SW 1271 (cell line): ENCODE measurements at places on chromosomes 7 and 10.

DNA sequence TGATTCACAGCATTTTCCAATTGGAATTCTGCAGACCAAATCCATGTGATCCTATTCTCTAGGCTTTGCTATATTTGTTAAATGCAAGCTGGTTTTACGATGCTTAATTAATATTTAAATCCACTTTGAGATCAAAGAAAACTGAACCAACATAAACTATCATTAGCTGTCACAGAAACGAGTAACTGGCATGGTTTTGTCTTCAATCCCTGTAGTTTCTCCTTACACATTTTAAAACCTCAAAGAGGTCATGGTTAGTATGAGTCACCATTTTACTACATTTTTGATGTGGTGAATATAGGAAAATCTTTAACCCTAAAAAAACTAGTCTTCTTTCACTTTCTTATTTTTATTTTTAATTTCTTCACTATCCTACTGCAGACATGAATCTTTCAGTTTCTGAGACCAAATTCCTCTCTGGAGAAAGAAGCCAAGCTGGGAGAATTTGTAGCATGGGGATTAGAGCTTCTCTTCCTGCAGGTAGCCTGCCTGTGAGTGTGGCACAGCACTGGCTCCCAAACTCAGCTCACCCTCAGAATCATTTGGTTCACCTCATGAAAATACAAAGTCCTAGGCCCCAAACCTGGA is 8.7 kb upstream of the LIPM start:
- DNase-seq = no peak

DNA sequence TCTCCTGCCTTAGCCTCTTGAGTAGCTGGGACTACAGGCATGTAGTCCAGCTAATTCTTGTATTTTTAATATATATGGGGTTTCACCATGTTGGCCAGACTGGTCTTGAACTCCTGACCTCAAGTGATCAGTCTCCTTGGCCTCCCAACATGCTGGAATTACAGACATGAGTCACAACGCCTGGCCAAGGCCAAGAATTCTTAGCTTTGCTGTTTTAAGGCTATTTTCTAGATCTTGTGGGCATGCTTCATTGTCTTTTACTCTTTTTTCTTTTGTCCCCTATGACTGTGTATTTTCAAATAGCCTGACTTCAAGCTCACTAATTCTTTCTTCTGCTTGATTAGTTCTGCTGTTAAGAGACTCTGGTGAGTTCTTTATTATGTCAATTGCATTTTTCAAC is 56.4 kb upstream of the TAS2R16 start:
- no peak for DNase-seq

DNA sequence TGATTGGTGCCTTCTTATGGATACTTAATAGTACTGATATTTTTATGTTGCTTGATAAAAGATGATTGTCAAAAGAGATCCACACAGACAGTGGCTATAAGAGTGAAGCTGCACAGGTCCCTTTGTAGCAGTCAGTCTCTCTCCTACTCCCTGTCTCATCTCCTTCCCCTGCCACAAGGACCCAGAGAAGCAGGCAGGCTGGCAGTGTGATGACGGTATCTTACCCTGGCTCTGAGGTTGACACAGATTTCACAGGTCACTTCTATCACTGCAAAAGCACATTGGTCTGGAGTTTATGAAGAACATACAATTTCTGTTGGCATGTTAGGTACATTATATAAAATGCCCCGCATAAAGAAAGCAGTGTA is 64.4 kb upstream of the AHR start:
- peak; percentile 77 for DNase-seq

- DNase-seq = no peak
Observed at GRCh38 chr7:155459700-155460461, 2.0 kb downstream of the EN2 start.

- DNase-seq = no peak
Observed at GRCh38 chr10:1272079-1272776, 216.0 kb downstream of the WDR37 start.

- DNase-seq = no peak
Observed at GRCh38 chr10:104612571-104613205, 28.4 kb upstream of the SORCS3 start.

DNA sequence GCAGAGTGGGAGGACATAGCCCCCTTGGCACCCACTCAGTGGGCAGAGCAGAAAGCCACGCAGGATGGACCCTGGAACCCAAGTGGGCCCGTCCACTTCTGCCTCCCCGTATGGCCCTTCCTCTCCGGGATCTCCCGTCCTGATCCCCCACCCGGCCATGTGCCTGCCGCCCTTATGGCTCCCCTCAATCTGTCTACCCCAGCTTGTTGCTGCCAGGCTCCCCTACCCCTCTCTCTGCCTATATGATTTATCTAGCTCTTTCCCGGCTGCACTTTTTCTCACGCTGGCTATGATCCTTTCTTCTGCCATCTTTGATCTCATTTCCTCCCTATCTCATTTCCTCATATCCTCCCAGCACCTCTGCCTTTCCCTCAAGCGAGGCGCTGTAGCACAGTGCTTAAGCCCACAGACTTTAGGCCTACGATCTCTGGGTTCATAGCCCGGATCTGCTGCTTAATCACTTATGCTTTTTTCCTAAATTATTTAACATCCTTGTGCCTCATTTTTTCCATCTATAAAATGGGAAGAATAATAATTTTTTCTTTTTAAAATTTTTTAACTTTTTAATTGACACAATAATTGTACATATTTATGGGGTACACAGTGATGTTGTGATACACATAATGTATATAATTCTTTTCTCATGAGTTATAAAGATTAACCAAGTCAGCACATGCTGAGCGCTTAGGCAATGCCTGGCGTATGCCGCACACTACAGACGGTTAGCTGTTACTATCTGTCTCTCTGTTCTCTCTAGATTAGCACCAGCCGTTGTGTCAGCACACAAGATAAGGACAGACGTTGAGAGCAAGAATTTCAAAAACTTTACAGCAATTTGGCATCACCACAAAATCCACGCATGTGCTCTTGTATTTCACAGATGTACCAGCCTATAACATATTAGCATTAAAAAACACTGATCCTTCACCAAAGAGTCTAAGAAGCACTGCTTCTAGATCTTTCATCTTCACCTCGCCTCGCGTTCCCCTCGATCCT is 18.1 kb downstream of the KCNH2 start:
- no peak for DNase-seq

GRCh38 chr7:146074195-146074765 is 42.3 kb upstream of the CNTNAP2 start:
- no peak for DNase-seq

GRCh38 chr7:125355899-125356298 is 426.3 kb upstream of the POT1 start:
- no peak for DNase-seq

DNA sequence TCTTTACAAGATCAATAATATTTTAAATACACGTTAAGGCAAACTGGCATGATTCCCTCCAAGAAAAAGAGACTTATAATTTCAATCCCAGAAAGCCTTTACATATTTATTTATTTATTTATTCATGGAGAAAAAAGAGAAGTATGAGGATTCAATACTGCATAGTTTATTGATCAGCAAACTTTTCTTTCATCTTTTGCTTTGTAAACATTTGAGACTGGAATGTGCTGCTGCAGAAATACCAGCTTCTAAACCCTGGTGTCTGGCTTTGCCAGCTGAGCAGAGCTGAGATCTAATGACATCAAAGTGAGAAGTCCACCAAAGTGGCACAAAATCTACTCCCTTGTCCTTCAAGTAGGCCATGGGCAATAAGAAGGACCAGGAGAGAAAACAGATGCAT is 93.7 kb upstream of the STK17A start:
- no peak for DNase-seq

GRCh38 chr10:61024856-61025201 is 80.8 kb upstream of the RHOBTB1 start:
- no peak for DNase-seq

DNA sequence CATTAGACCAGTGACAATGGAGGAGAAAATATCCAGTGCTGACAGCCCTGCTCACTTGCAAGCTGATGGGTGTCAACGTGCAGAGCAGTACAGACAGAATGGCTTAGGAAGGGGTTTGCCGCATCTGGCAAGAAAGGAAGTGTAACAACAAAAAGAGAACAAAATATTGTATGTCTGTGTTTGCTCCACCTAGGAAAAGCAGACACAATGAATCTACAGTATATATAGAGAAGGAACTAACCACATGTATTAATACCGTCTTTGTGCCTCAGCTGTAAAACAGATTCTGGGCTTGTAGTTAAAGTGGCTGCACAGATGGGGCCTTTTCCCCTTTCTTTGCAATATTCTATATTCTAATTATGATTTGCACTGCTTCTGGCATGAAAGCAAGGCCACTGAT is 281.1 kb upstream of the MEOX2 start:
- DNase-seq = no peak

DNA sequence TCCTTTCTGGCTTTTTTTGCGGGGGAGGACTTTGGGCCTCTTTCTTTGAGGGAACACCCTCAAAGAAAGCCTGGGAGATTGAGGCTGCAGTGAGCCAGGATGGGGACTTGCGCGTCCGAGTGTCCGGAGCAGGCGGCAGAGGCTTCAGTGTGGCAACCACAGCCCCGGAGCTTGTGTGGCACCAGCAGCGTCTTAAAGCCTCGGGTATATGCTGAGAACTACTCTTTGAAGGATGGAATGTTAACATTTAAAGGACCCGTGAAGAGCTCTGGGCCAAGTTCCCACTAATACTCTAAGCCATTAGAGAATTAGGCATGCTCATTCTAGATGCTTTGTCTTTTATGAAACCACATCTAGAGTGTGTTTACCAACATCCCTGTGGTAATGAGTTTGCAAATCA is 168.2 kb downstream of the SEPTIN7 start:
- DNase-seq = no peak

DNA sequence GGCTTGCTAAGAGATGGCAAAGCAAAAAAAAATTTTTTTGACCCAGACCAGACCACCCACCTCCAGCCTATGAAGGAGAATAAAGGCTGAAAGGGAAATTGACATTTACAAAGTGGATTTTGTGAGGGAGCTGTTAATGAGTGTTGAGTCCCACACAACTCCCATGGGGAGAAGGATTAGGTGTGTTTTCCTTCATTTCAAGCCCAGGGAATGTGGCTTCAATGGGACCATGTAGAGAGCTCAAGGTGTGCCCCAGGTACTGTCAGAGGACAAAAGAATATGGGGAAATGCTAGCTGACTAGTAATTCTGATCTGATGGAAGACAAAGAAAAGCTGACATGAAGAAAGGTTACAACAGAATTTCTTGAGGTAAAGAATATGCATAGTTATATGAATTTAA is 48.8 kb upstream of the COL1A2 start:
- DNase-seq = no peak

GRCh38 chr10:114420811-114421485 is 16.6 kb upstream of the AFAP1L2 start:
- DNase-seq = no peak

DNA sequence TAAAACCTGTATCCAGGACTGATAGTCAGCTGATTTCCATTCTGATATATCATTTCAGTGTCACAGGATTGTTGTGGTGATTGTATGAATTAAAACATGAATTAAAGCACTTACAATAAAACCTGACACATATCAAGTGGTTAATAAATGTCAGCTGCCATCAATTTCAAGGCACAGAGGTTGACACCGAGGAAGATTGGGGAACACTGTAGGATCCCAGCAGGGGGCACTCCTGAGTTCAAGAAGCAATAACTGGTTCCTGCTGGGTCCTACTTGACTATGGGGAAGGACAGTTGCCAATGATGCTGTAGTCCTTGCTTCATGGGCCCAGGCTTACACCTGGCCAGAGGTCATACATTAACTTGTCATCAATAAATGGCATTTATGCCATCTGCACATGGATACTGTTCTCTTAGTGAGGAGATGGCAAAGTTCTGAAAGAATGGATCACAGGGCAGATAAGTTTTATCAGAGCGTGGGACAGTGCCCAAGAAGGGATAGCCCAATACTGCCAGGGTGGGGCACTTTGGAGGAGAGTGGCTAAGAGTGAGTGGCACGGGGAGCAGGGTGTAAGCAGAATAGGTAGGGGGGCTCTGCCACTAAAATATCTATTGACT is 24.1 kb downstream of the FZD1 start:
- DNase-seq = peak; percentile 26

GRCh38 chr10:57507788-57508187 is 759.9 kb downstream of the IPMK start:
- no peak for DNase-seq

DNA sequence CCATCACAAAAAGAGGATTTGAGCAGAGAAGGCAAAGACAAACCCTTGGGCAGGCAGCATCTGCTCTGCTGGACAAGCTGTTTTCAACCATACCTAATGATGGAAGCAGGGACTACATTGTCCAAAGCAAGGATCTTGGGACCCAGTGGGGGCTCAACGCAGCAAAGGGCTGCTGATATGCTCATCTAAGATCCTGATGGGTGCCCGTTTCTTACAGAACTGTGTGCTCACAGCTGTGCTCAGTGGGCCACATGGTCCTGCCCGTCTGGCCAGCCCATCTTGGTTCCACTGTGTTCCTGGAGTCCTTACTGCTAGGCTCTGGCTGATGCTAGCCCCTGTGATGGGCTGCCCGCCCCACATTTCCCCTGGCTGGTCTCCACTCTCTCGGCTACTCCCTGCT is 36.1 kb downstream of the GPRIN2 start:
- DNase-seq = no peak

DNA sequence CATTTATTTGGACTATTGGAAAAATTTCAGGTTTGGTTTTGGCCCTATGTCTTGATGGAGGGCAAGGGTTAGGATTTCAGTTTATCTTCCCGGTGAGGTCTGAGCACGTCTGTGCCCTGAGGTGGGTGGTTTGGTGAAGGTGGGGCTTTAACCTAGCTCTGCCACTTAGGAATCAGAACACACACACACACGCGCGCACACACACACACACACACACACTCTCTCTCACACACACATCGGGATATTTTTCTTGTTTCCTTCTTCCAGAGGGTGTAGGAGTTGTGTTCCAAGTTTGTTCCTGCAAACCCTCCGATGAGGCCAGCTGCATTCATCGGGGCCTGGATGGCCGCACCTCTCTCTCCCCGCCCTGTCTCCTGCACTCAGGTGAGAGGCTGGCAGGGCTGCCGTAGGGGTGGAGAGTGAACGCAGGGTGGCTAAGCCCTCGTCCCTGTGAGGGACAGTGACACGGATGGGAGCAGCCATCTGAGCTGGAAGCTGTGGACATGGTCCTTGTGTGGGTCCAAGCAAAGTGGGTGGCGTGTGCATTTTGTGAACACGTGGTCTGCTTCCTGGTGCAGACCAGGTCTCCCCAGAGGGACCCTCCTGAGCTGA is 34.2 kb downstream of the CHST12 start:
- no peak for DNase-seq

DNA sequence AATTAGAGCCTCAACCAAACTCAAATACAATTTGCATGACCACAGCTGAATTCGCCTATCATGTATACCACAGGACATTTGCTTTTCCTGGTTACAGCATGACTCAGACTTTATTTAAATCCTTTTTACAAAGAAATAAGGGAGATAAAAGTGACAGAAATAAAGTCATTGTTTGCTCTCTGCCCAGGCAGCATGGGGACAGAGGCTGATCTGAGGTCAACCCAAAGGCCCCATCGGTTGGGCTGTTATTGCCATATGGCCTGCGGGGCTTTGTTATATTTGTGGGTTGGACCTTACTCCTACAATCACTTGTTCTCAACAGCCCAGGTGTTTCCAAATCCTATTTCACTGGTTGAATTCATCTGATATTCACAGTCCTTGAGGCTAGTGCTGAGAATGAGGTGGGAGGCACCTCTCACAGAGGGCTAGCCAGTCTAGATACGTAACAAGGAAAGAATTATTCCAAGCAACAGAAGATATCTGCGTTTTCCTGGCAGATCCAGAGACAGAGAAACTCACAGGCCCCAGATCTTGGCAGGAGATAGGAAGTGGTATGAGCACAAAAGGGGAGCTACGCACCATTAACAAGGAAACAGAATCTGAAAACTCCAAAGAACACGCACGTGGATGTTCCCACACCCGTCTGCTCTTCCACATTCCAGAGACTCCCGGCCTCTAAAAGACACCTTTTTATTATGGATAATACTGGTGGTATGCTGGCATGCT is 117.3 kb downstream of the HIPK2 start:
- no peak for DNase-seq
